ENCODE measurements at places on chromosomes 7 and 10.

DNA sequence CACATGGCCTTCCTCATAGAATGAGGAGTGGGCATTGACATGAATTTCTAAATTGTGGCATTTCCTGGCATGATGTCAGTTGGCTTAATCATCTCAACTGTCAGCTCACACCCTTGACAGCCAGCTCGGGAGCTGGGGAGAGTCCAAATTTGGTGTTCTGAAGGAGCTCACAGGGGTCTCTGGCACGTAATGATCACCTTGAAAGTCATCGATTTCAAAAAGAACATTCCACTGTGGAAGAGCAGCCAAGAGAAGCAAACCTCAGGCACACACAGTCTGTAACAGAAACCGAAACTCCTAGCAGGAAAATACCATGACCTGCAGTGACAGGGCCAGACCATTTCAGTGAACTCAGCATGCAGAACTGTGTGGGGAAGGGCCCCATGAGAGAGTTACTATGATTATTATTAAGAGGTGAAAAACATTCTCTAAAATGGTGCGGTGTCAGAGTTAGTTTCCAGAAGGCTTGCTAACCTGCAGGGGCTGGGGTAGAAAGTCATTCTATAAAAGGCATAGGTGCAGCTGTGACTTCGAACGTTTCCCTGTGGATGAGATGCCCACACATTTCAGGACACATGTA is 26.4 kb upstream of the KLF6 start:
- DNase-seq: peak; percentile 95

- no peak for DNase-seq
These were observed 19.4 kb upstream of the CDC14C start for GRCh38 chr7:48904975-48905374.

DNA sequence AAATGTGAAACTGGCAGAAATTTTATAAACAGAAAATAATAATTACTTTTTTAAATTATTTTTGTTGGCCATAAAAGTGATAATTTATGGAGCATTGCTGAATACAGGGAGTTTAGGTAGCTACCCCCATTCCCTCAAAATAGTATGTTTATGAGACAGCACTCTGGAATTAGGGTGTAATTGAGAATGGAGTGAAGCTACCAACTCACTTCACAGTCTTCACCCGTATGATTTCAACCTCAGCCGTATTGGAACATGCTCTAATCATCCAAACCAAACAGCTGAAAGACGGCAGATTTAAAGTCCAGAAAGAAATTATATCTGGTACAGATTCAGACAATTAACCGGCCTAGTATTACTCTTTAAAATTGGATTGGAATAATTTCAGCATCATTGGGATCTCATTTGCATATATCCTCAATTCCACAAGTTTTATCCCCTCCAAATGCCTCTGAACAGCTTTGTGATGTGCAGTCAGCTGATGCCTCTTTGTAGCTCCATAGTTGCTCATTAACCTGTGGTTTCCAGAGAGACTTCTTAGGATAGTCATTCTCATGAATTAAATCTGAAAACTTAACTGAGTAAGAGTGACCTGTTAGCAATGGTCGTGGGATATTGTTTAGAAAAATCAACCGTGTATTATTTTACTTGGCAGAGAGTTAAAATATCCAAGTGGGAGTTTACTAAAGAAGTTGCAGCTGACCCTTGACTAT is 59.1 kb upstream of the GJD4 start:
- DNase-seq: no peak

- DNase-seq: peak; percentile 99
These were observed at the start of gene ZC3HAV1 for GRCh38 chr7:139109188-139109982. Gene ZC3HAV1 (minus strand): TSS chr7:139109720. CDS start chr7:139109331, 389 bp downstream.

DNA sequence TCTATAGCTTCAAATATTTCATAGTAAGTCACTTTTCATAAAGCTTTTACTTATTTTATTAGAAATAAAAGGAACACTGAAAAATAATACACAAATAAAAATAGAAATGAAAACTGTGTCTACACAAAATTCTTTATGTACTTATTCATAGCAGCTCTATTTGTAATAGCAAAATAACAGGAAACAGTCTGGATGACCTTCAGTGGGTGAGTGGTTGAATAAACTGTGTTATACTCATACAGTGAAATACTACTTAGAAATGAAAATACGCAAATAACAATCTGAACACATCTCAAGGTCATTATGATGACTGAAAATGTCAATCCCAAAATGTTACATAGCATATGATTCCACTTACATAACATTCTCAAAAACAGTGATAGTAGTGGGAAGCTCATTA is 138.7 kb upstream of the PCLO start:
- DNase-seq: no peak

- no peak for DNase-seq
These were observed 37.6 kb downstream of the NDUFB2 start for GRCh38 chr7:140734096-140734495.

DNA sequence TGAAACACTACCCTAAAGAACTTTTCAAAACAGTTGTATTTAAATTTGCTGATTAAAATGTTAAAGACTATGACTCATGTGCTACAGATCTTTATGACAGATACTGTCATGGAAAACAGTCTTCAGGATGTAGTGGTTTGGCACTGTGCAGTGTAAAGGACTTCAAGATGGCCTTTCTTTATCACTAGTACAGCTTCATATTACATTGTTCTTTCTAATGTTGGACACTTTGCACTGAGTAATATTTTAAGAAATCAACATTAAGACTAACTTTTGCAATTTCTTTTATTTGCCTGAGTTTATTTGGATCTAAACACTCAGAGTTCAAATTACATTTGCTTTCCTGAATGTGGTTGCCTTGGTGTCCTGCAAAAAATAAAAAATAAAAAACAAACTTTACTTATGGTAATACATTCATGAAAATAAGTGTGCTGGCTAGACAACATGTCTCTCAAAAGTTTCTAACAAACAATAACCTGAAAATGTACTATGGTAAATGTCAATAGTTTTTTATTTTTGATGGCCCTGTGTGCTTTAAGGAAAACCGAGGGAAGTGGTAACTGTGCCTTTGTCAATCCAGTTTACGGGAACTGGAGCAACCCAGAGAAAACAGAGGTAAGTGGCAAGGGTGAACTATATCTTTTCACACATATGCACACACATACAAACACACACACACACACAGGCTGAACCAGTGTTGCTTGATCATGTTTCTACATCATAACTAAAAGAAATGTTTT is 85.9 kb upstream of the PLXDC2 start:
- DNase-seq: no peak

DNA sequence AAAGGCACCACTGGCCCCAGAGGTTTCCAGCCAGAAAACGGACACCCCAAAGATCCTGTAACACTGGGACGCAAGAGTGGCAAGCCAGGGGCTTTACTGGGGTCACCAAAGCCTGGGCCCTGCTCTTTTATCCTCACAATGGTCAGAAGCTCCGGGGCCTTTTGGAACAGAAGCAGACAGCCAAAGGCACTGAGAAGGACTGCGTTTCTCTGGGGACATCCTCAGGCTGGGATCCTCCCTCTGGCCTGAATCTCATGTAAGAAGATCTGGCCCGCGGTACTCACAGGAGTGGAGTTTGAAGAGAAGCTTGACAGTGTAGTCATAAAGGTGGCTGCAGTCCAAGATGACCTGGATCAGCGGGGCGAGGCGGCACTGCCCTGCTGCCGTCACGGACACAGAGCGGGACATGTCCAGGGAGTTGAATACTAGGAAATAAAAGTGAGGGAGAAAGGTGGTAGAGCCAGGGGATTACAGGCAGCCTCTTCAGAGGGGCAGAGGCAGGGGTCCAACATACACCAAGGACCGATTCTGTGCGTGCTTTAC is 81.4 kb downstream of the SPDYE5 start:
- no peak for DNase-seq

GRCh38 chr7:19284136-19284535 is 138.9 kb upstream of the FERD3L start:
- DNase-seq: no peak

DNA sequence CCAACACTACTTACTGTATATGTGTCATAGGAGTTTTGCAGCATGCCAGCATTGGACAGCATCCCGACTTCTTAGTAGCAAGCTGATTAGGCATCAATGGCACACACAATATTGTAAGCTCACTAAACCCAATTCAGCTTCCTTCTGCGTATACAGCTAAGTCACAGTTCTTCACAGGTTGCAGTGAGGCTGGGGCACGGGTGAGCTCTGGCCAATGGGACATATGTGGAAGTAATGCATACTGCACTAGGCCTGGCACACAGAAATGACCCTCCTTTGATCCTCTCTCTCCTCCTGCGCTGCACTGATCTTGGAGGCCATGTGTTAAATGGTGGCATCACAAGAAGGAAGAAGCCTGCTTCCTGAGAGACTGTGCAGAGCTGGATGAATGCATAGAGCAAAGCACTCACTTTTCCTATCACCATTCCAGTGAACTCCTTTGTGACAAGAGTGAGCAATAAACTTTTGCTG is 11.9 kb downstream of the RAB11FIP2 start:
- DNase-seq: no peak

- DNase-seq: no peak
These were observed 82.7 kb downstream of the AKR1D1 start for GRCh38 chr7:138158739-138159528.

- peak; percentile 87 for DNase-seq
These were observed 1.6 kb upstream of the ORAI2 start for GRCh38 chr7:102431617-102432298.

DNA sequence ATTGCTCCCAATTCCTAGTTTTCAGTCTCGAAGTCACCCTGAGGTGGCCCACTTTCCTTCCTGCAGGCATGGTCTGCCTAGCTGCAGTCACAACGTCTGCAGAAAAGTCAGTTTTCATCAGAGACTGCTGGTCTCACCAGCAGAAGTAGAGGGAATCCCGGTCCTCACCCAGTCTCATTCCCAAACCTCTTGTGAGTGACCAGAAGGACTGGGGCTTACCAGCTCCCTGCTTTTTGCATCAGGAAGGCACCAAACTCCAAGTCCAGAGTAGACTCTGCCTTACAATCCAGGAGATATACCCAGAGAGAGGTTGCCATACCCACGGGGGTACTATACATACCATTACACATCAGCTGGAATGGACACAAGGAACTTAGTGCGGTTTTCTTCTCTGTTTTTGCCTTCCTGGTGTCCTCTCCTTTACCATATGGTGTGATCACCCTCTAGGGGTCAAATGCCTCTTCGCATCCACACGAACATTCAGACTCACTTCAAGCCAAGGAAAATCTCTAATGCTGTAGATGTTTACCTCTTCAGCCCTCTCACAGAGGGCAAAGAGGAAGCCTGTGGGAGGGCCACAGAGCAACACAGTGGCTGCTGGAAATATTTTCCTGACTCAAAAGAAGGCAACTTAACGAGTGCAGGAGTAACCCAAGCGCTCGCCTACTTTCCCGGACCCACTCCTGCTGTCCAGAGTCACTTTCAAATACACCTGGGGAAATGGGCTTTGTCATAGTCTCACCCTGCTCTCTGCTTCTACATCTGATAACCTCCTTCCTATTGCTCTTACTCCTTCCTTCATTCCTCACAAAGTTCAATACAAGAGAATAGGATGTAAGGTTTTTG is 220.9 kb downstream of the C7orf25 start:
- no peak for DNase-seq

GRCh38 chr7:3980300-3980643 is 679.2 kb downstream of the SDK1 start:
- DNase-seq: no peak

GRCh38 chr7:44678101-44678470 is 70.6 kb upstream of the ZMIZ2 start:
- peak; percentile 19 for DNase-seq

DNA sequence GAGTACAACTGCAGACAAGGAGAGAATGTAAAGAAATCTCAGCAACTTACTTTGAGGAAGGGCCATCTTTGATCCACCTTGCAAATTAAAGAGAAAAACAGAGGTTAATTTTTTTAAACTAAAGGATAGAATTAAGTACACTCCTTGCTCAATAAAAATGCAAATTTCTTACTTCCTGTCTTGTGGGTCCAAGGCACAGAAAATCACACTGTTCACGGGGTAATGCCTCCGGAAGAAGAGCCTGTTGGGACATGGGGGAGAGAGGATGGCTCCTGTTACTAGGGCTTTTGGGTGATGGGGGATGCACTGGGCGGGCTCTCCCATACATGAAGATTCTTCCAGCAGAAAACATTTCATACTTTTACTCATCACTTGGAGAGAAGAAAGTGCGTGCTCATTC is 301.8 kb downstream of the TNS3 start:
- DNase-seq: no peak

DNA sequence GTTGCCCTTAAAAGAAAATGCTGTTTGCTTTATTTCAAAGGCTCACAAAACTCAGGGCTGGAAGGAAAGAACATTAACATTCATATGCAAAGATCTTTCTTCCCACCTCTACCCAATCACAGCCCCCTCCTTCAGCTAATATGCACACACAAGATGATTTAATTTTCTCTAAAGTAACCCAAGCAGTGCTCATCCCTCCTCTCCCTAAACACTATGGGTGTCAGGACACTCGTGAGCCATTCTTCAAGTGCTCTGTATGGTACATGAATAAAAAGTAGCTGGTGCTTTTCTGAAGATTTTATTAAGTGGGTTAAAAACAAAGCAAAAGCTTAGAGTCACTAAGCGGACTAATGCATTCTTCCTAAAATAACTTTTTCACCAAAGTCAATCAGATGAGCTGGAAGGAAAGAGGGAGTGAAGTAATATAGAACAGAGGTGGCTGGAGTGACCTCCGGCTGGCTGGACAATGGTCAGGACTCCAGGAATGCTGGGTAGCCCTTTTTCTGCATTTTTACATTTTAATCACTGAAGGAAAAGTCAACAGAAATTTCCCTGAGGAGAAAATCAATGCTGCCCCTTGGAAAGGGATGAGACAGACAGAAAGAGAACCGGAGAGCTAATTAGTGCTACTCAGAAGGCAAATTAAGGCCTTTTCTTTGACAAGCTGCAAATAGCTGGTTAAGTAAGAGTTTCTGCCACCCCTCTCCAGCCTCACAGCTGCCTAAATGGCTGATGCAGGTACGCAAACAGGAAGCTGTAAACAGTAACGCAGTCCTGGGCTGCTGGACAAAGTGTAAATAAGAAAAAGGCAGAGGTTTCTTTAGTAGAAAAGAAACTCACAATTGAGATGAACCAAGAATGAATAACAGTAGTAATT is 6.6 kb downstream of the DGKI start:
- DNase-seq: no peak

DNA sequence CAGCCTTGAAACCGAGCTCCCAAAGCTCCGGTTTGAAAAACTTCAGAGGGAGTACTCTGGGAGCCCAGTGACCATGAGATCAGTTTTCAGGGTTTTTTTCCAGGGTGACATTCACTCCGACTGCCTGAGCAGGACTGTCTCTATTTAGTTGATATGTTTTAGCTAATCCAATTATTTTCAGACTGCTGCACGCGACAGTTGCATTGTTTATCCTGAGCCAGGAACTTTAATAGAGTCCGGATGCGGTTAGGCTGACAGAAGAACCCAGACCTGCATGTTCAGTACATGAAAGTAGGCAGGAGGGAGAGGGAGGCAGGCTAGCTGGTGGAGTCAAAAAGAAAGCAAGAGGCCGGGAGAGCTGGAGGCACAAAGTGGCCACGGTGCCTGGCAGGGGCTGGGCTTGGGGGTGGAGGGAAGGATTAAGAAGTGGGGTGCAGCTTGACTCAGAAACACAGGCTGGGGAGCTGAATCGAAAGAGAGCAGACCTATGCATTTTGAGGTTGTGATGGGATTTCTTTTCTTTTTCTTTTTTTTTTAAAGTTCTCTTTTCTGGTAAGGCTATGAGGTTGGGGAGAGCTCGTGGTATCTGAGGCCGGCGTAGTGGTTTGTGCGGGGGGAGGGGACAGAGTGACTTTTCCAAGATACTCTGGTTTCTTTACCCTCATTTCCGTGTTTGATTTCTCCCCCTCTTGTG is 5.7 kb downstream of the GATA3 start:
- no peak for DNase-seq

- DNase-seq: no peak
These were observed 13.0 kb downstream of the BCAP29 start for GRCh38 chr7:107593025-107593410.
